ENCODE measurements at places on chromosomes 2 and 18. TPM values are rescaled to one million over a fixed set of nuclear protein-coding genes. Genes with fewer than 3 reads are reported as not detected.

DNA sequence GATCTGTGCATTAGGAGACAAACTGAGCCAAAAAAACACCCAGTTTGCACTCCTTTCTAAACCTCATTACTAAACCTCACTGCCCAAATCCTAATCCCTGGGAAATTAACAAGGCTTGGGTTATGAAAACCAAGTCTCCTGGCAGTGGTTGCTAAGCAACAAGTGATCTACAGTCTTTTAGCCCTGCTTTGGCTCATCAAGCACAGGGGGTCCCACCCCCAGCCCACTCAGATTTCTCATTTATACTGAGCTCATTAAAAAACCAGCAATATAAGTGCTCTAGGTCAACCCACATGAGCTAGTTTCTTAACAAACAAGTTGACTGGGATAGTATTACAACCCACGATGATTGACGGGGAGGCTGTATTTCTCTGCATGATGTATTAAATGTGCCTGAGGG lies 18.4 kb downstream of the DNER start:
- no peak for DNase-seq

DNA sequence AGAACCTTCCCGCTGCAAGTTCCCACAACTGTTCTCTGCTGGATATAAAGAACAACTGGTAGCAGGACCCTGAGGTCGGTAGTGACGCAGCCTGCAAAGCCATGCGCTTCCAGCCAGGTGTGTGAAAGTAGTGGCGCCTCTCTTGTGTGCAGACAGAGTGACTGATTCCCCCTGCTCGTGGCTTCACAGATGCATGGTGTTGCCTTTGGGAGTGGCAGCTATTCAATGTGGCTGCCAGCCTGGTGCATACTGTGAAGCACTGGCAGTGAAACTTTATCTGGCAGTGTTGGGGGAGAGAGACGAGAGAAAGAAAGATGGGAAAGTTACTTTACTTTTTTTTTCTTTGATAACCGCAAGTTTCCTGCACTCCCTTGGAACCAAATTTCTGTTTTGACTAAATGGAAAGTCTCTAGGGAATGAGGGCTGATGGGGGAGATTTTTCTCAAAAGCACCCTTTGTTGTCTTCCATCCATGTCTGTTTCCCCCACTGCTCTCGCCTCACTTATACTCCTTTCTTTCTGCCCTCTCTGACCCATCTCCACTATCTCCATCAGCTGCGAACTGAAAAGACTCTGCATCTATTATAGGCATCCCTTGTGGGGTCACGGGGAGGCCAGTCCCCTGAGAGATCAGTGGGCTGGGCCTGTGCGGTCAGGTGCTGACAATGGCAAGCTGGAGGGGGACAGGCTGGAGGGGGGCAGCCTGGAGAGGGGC lies 90.0 kb upstream of the TNP1 start:
- DNase-seq = no peak

GRCh38 chr2:174025271-174026121 lies 60.3 kb upstream of the SP3 start:
- no peak for DNase-seq

DNA sequence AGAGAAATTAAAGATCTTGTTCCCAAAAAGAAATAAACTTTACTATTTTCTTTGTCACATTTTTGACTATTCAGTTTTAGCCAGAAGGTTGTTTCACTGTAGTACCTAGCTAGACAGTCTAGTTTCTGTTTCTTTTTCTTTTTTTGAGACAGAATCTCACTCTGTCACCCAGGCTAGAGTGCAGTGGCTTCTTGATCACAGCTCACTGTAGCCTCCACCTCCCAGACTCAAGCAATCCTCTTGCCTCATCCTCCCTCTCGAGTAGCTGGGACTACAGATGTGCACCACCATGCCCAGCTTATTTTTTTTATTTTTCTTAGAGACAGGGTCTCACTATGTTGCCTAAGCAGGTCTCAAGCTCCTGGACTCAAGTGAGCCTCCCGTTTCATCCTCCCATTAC lies 2.2 kb downstream of the RBM45 start:
- no peak for DNase-seq

DNA sequence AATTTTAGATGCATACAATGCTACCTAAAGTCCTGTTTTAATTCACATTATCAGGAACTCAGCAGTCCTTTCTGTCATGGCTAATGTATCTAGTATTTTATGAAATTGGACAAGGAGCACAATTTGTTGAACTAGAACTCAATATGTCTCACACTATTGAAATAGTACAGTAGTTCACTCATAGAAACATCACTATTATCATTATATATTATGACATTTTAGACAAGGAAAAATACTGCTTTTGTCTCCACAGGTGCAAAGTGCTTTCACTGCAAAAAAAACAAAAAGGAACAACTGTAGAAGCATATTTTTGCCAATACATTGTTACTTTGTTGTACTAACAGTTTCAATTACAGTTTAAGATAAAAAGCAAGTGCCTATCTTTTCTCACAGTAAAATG lies 419.2 kb upstream of the CDH19 start:
- no peak for DNase-seq

DNA sequence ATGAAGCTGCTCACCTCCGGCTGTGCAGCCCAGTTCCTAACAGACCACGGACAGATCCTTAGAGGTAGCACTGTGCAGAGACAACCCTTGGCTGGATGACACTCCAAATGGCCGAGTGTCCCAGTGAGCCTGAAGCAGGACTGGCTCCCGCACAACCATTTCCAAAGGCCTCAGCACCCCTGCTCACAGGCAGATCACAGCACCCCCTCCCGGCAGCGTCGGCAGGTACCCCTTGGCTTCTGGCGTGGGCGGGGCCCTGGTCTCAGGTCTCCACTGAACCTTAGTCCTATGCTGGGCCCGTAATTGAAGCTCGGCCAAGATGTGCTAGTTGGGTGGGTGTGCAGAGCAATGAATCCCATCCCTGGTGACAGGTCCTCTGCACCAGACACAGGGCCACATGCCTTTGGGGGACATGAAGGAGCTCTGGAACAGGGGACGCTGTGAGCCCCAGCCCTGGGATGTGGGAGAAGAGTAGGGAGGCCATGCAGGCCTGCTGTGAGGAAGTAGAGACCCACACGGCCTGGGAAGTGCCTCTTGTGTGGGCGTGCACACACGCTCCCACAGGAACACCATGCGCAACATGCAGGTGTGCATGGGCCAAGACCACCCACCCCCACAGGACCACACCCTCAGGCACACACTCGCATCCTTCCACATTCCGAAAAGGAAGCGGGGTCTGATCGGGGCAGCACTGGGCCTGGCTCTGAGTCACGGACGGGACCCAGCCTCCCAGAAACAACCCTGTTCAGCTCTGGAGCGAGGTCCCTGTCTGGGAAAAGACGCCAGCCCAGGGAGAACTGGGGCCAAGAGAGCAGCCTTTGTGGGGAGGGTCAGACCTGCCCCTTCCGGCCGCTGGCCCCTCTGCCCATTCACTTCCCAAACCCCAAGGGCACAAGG lies 2.8 kb downstream of the DUSP2 start:
- peak; percentile 70 for DNase-seq

- no peak for DNase-seq
These were observed 278.7 kb downstream of the BCL2 start for GRCh38 chr18:63040788-63041410.

DNA sequence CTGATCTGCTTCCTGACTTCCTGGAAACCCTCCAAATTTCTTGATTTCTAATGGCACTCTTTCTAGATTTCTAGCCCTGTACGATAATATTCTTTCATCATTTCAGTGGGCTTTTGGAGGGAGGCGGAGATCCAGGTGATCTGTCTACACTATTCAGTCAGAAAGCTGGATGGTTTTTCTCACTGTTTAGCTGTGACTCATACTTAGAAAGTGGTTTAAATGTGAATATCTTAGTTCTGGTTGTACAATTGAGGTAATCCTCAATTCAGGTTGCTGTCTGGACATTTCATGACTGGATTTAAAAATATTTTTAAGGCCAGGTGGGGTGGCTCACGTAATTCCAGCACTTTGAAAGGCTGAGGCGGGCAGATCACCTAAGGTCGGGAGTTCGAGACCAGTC lies 20.8 kb downstream of the SEH1L start:
- no peak for DNase-seq

DNA sequence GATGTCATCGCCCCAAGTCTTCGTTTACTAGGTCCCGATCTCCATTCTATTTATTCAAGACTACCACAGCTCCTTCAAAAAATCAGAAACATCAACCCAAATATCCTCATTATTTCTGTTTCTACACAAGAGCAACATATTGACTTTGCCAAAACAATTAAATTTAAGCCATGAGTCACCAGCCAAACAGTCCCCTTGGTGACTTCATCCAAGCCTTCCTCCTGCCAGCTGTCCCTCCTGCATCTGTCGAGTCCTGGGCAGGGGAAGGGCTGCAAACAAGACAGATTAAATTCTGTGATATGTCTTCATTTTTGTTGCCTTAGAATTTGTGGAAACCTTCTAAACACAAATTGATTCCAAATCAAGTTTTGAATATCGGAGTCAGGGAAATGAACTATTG lies 110.3 kb downstream of the SP3 start:
- no peak for DNase-seq

GRCh38 chr18:36308711-36309435 lies 11.4 kb downstream of the FHOD3 start:
- DNase-seq = no peak

GRCh38 chr18:596288-596881 lies 403 bp upstream of the CLUL1 start:
- DNase-seq = peak; percentile 61

- no peak for DNase-seq
These were observed 17.0 kb downstream of the CDC42EP3 start for GRCh38 chr2:37654419-37654818.

DNA sequence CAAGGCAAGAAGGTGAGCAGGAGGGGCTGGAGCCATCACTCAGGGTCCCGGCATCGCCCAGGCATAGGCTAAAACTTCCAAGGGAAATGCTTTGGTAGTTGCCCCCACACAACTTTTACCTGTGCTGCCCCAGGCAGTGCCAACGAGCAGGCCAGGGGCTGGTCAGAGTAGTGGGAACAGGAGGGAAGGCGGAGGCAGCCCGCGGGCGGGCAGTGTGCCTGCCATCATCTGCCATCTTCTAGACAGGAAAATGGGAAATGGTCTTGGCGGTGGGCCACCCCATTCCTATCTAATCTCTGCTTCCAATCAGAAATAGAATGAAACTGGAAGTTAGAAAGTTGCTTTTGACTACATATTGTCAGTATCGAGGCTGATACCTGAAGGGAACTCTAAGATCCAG lies 26.0 kb upstream of the LYPD6B start:
- DNase-seq = no peak

DNA sequence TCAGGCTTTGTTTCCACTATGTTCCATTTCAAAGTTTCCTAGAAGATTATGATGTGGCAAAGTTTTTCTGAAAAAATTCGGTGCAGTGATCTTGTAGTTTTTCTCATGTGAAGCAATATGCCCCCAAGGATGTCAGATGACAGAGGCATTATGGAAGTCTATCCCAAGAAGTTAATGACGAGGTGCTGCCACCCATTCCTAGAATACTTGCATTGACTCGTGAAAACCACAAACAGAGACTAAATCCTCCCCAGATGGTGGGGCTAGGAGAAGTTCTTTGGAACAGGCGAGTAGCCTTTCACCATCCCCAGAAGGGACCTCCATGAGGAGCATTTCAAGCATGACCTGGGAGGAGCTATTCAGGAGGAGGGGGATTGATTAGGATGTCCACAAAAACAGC lies 40.2 kb upstream of the COPS8 start:
- no peak for DNase-seq

GRCh38 chr2:18940184-18940583 lies 350.8 kb upstream of the NT5C1B start:
- peak; percentile 82 for DNase-seq

DNA sequence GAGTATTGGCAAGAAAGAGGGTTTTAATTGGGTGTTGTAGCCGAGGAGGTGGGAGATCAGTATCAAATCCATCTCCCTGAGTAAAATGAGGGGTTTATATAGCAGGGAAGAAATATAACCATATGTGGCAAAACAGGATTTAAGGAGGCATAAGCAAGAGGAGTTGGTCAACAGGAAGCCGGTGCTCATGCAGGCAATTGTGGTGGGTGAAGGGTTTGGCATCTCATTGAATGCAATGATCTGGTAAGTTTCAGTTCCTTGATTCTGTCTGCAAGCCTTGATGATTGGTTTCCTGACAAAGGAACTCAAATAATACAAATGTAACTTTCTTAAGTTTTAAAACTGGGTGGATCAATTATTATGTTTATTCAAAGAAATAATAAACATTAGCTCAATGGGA lies 564.4 kb upstream of the LINC00305 start:
- DNase-seq = peak; percentile 87

DNA sequence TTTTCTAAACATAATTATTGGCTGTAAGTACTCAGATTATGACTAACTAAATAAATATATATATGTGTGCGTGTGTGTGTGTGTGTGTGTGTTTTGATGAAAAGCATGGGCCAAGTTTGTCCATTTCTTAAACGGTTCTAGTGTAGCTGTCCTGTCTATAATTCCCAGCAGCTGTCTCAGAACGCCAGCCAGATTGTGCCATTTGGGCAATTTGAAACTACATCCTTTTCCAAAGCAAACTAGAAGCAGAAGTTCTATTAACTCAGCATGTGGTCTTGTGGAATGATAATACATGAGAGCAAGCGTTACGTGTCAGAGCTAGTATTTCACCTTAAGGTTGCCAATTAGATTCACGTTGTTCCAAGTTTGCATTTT lies 1.7 kb downstream of the ARHGAP28 start:
- DNase-seq = no peak

DNA sequence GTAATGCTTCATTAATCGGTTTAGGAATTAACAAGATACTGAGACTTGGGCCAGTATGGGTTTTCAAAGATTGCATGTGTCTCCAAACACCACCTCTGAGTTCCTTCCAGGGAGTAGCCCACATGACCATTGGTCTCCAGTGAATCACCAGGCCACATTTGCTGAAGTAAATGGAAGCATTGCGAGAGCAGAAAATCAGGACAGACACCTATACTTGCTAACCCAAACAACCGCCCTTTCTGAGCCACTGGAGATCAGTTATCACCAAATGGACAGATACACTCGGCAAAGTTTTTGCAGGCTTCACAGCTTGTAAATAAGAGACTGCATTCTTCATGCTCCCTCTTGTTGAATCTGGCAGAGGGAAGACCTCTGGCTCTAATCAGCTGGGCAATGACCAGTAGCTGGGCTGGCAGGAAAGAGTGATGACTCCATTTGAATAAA lies 40.9 kb downstream of the GATA6 start:
- no peak for DNase-seq

GRCh38 chr2:221412978-221413377 lies 159.1 kb downstream of the EPHA4 start:
- DNase-seq = no peak

- DNase-seq = no peak
These were observed 48.6 kb downstream of the EMX1 start for GRCh38 chr2:72965770-72966450.

GRCh38 chr2:117232305-117232704 lies 582.2 kb upstream of the DDX18 start:
- DNase-seq = no peak

DIPK1C gene
- not detected for total RNA-seq

FIGN gene
- total RNA-seq = not detected

DSG4 gene
- not detected for total RNA-seq

CSRNP3 gene
- total RNA-seq = 1.4 TPM

ATP6V1B1 gene
- total RNA-seq = not detected

CNDP1 gene
- not detected for total RNA-seq

TFPI gene
- not detected for total RNA-seq

ZBTB7C gene
- not detected for total RNA-seq

ALPI gene
- not detected for total RNA-seq

LIMS3 gene
- 1.9 TPM for total RNA-seq

ELOA2 gene
- not detected for total RNA-seq

GAREM1 gene
- 1.0 TPM for total RNA-seq

Measured in OCI-LY7 (cell line).